ENCODE measurements at places on chromosomes 3 and 15. TPM values are rescaled to one million over a fixed set of nuclear protein-coding genes. Genes with fewer than 3 reads are reported as not detected.

TBC1D2B gene
- 14.2 TPM for polyA plus RNA-seq

ARIH1 gene
- polyA plus RNA-seq, result 37.5 TPM

PAK6 gene
- 8.8 TPM for polyA plus RNA-seq

IL17RE gene
- polyA plus RNA-seq, result 1.6 TPM

ADGRG7 gene
- polyA plus RNA-seq, result not detected

CASR gene
- not detected for polyA plus RNA-seq

CXCR6 gene
- not detected for polyA plus RNA-seq

PLIN1 gene
- polyA plus RNA-seq, result 3.3 TPM

SHC4 gene
- polyA plus RNA-seq, result 0.78 TPM

SEMA7A gene
- polyA plus RNA-seq, result 22.2 TPM

CDHR4 gene
- polyA plus RNA-seq, result not detected

COLQ gene
- 0.44 TPM for polyA plus RNA-seq

ARPIN gene
- polyA plus RNA-seq, result 6.3 TPM

CAND2 gene
- polyA plus RNA-seq, result 10.3 TPM

IVD gene
- polyA plus RNA-seq, result 64.0 TPM

ABHD5 gene
- 28.1 TPM for polyA plus RNA-seq

GOLGA6B gene
- not detected for polyA plus RNA-seq

All from brain (organoid and tissue), 16 donors.